Stimulated activated CD4-positive, alpha-beta T cell treated with anti-CD3 and anti-CD28 coated beads, TNF-alpha, amount 100 ng/mL, for 24 hours (primary cell): ENCODE measurements at places on chromosomes 1 and 21.

GRCh38 chr1:45968941-45969666 lies 163.3 kb downstream of the PIK3R3 start:
- DNase-seq = no peak

DNA sequence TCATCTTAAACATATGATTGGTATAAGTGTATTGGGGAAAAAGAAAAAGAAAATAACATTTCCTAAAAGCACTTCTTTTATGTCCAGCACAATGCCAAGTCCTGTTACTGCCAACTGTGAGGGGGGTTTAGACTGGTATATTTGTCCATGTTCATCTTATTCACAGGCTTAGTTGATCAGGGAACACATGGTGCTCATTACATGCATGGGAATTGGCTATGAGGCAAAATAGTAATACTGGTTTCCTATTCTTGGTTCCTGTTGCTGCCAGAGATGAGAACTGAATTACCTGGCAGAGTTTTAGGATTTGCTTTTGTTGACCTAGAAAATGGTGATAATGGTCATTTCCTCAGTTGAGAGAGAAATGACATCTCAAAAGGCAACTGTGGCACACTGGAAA lies 398.8 kb downstream of the DUSP10 start:
- DNase-seq = no peak

GRCh38 chr1:220300442-220301121 lies 28.3 kb upstream of the RAB3GAP2 start:
- DNase-seq = no peak

- no peak for DNase-seq
Measured at GRCh38 chr1:55741516-55741915, 526.4 kb upstream of the USP24 start.

DNA sequence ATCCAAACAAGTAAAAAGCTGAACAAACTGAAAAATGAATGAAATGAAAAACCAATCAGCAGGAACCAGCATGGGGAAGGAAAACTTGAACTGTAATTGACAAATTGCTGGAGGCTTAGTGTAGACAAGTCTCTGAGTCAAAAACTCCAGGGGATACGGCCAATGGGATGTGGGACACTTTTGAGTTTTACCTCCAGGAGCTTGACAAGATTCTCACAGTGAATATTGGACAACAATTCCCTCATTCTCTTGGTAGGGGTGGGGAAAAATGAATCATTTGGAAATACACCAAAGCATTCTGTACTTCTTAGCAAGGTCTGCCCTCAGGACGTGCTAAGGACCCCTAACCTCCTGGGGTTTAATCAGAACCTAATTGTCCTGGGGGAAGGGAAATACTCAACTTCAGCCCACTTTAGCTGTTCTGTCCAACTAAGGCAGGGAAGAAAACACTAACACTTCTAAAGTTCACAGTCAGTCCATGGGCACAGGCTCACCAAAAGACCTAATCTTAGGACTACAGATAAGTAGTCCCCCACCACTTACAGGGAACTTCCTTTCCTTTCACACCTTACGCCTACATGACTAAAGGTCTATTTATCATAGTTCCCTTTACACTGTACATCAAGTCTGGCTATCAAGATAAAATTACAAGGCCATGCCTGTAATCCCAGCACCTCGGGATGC lies 60.7 kb upstream of the CDC42BPA start:
- no peak for DNase-seq

DNA sequence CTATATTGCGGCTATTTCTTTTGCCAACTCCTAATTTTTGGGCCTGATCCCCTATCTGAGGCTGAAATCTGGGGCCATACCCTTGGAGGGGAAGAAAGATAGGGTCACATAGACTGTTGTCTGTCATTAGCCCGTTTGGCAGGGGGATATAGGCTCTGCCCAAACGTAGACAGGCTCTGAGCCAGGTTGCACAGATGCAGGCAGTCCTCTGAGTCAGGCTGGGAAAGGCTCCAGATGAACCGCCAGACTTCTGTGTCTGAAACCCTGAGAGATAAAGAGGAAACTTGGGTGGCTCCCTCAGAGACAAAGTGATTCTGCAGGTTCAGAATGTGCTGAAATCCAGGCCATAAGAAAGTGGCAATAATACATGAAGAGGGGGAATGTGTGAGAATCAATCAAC lies 4.0 kb upstream of the CAP1 start:
- no peak for DNase-seq

GRCh38 chr21:42032266-42032665 lies 22.1 kb upstream of the ZBTB21 start:
- no peak for DNase-seq

GRCh38 chr1:21175324-21175669 lies 1.4 kb downstream of the EIF4G3 start:
- DNase-seq = no peak

DNA sequence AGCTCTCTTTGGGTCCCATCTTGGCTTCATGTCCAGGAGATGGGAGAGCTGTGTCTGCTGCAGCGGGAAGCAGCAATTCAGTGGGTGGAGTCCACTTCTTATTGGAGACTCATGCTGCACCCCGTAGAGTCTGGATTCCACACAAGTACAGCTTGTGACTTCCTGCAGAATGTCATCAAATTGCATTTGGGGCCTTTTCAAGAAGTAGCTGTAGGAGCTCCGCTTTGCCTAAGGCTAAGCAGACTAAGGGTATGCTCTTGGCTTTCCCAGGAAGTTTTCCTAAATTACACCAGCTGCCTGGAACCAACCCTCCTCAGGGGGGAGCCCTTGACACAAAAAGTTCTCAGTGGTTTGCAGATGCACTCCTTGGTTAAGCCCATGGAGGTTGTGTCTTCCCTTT lies 5.7 kb upstream of the MOB3C start:
- no peak for DNase-seq

DNA sequence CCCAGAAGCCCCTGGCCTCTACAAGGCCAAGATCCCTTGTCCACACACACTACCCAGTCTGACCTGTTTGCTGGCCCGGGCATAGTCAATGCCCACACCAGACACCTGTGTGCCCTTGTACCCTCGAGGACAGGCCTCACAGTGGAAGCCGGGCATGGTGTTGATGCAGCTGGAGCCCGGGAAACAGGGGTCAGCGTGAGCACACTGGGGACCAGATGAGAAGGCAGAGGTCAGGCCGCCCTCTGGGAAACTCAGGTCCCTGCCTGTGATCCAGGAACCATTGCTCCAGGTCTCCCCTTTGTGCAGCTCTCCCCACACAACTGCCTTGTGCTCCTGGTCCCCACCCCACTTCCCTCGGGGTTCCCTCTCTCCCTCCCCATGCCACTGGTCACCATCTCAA lies 5.5 kb downstream of the THBS3 start:
- no peak for DNase-seq

GRCh38 chr1:4153571-4153970 lies 253.5 kb upstream of the C1orf174 start:
- no peak for DNase-seq

DNA sequence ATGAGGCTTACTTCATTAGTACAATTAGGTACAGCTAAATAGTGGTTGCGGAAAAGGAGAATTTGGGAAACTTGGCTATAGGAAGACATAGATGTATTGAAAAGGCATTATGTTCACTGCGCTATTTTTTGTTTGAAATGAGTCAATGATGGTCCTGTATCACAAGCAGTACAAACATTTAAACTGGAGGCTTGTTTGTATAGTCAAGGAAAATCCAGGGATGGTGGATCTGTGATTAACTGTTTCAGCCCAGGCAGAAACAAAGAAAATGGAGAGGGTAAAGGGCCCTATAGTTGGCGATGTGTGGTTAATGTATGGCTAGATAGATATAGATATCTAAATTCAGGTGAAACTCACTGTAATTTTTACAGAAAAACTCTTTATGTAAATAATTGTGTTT lies 79.9 kb downstream of the CLIC4 start:
- DNase-seq = no peak

GRCh38 chr1:46096269-46097148 lies 35.9 kb downstream of the PIK3R3 start:
- no peak for DNase-seq

DNA sequence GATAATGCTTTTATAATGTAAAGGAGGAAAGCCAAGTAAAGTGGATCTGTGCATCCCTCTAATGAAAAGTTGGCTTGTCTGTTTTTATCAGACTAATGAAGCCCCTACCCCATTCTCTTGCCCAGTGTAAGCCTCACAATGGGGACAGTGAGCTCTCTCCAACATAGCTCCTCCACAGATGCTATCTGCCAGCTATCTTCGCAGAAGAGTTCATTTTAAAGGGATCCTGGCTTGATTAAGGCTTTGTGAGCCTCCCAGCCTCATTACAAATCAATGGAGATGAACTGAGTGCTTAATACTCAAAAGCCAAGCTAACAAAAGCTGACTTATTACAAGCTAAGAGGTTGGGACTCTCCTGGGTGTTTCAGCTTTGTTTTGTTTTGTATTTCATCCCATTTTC lies 514.7 kb downstream of the NUF2 start:
- DNase-seq = no peak

GRCh38 chr1:98546319-98546718 lies 115.2 kb upstream of the SNX7 start:
- no peak for DNase-seq

DNA sequence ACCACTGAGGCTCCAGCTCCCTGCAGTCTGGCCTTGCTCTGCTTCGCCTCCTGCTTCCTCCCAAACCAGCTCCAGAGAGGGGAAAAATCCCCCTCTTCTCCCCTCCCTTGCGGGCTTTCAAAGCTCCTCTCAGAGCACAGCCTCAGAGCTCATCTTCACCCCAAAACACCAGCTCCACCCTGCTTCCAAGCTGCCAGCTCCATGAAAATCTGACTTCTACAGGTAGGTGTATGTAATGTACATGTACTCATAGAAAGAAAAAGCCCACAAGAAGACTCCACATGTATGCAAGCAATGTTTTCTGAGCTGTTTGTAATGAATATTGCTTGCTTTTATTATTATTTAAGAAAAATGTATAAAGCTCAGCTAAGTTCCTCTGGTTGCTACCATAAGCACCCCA lies 8.4 kb downstream of the SLC41A1 start:
- DNase-seq = no peak

- DNase-seq = no peak
Measured at GRCh38 chr1:235502601-235503402, 1.4 kb downstream of the B3GALNT2 start.

- DNase-seq = no peak
Measured at GRCh38 chr1:21189906-21190500, 13.3 kb upstream of the EIF4G3 start.

DNA sequence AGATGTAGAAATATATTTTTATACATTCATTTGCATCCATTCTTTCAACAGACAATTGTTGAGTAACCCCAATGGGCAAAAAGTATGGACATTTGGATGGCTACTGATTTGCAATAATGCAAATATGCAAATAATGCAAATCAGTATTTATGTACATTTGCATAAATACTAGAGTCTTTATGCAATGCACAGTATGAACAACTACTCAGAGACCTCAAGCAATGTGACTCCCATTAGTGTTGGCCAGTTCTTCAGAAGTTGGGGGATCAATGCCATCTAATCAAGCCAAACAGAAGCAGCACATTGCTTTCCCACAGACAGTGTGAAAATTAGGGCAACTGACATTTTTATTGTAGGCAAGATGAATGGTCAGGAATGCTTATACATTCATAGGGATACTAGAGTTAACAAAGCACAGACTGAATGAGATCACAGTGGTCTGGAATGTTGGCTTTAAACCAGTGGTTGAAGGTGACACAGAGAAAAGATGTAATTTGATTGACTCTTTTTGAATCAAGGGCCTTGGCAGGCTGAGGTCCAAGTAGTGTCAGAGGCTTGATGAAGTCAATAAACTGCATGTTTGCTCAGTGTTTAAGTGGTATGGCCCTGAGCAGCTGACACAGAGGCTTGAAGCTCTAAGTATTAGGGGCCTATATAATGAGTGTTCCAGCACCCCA lies 256.6 kb downstream of the CTH start:
- no peak for DNase-seq

GRCh38 chr1:198437332-198437731 lies 103.1 kb downstream of the ATP6V1G3 start:
- no peak for DNase-seq

- no peak for DNase-seq
Measured at GRCh38 chr1:23384312-23385058, 14.8 kb upstream of the ZNF436 start.

- DNase-seq = peak; percentile 21
Measured at GRCh38 chr1:32724678-32725614, 22.4 kb upstream of the SYNC start.

DNA sequence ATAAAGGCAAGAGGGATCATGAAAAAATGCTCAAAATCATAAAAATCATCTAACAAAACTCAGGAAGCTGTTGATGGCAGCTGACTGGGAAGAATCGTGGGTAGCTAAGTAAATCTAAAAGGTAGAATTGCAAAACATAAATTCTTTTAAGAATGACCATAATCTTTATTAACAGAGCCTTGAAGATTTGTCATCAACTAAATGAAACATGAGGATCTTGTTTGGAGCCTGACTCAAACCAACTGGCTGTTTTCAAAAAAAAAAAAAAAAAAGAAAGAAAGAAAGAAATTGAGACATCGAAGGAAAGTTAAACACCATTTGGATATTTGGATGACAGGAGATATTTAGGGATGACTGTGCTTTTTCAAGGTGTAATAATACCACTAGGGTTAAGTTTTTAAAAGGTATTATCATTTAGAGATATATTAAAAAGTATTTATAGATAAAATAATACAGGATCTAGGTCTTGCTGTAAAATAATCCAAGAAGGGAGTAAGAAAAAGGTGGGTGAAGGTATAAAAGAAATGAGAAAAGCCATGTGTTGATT lies 48.6 kb downstream of the CD34 start:
- DNase-seq = no peak

GRCh38 chr1:96550061-96550460 lies 171.5 kb upstream of the PTBP2 start:
- DNase-seq = no peak

GRCh38 chr1:167431909-167432650 lies 86.2 kb downstream of the CD247 start:
- no peak for DNase-seq

- no peak for DNase-seq
Measured at GRCh38 chr1:8516793-8517556, 199.1 kb downstream of the SLC45A1 start.

GRCh38 chr1:32246888-32247273 lies at the start of gene FAM167B:
Gene FAM167B (plus strand): TSS chr1:32247222. CDS start chr1:32247422, 200 bp downstream.
- no peak for DNase-seq

- DNase-seq = no peak
Measured at GRCh38 chr1:225343618-225344017, 84.2 kb downstream of the LBR start.

DNA sequence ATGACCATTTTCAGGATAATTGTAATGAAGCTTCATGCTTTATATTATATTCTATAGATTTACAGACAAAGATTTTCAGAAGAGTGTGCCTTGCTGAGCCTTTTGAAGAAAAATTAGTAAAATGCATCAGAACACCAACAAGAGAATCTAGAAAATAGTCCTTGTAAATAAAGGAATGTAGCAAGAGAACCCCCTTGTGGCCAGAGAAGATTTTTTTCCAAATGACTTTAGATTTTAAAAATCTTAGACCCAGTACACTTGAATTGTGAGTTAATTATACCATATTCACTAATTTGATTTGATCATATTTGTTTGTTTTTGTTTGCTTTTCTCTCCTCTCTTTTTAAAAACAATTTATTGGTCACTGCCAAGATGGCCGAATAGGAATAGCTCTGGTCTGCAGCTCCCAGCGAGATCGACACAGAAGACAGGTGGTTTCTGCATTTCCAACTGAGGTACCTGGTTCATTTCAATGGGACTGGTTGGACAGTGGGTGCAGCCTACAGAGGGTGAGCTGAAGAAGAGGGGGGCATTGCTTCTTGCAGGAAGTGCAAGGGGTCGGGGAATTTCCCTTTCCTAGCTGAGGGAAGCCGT lies 12.8 kb upstream of the IFI44L start:
- DNase-seq = no peak
